D721Med (cell line): ENCODE measurements at places on chromosomes 16 and 17.

- no peak for DNase-seq
Measured at GRCh38 chr17:44071198-44071520, 624 bp downstream of the G6PC3 start.

DNA sequence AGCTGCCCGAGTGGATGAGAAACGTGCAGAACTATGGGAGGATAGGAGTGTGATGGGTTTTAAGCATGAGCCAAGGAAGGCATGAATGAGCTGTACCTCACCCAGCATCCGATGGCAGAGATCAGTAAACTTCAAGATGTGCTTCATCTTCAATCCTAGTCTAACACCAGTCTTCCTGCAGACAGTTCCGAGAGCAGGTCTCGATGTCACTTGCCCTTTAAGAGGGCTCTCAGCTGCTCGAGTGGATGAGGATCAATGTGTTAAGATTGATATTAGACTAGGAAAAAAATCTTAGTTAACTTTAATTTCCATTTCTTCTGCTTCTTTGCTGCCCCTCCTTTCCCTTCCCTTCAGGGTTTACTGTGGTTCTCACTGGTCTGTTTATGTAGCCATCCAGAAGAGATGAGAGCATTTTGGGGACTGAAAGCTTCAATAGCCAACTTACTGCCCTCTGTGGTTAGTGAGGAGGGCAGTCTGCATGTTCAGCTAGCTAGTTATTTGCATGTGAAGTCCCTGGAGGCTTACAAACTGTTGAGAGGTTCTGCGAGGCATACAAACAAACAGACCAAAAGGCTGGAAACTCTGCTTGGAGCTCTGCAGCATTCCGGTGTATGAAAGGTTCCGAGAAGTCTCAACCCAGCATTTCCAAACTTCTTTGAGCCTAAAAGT, 15.3 kb downstream of the KLHL36 start:
- DNase-seq, result no peak

GRCh38 chr17:61474934-61475333, 22.7 kb downstream of the TBX4 start:
- DNase-seq, result no peak

DNA sequence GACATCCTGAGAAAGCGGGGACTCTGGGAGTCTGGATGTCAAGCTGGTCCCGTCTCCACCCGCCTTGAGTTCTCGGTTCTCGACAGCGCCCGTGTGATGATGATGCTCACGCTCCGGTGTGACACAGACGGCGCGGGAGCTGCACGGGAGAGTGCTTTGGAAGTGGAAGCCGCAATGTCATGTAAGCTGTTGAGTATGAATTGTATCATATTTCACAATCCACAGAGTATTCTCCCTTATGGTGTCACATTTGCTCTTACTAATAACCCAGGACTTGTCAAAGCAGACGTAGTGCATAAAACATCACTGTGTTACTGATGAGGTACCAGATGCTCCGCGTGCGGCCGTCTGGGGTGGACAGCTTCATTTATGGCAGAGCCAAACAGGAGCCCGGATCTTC, 217.5 kb upstream of the CHMP6 start:
- no peak for DNase-seq

DNA sequence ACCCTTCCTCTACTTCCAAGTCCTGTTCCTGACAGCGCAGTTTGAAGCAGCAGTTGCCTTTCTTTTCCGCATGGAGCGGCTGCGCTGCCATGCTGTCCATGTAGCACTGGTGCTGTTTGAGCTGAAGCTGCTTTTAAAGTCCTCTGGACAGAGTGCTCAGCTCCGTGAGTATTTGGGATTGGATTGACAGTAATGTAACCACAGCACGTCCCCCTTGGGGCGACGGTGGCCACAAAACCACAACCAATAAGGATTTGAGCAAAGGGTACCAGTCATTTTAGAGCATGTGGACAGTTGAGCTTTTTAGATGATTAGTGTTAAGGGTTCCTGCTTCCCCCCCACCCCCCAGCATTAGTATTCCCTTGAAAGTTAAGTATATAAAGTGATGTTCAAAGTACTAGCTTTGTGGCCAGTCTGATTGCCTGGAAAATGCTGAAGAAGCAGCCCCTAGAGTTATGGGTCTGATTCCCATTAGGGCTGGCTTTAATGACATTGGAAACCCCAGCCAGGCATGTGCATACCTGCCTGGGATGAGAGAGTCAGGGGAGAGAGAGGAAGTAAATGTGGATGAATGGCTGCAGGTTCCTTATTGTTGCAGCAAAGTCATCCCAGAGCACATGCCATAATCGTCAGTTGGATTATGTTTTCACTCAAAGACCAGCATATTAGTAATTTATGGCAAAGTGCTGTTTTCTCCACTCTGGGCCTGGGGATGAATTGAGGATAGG, 31.6 kb upstream of the SLC12A3 start:
- no peak for DNase-seq

DNA sequence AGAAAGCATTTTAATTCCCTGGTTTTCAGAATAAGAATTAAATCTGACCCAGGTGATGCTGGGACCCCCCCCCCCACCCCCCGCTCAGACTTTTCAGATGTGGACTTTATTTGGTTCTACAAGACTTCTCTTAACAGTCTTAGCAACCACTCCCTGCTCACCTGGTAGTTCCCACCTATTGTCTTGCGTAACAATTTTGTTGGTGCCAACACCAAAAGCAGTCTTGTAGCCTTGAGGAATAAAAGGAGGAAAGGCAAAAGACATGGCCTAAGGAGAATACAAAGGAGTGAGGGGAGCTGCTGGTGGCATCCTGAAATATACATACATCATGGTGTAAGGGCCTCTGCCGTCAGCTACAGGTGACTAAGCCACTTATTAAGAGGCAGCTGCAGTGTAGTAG, 5.0 kb downstream of the TTLL6 start:
- no peak for DNase-seq

DNA sequence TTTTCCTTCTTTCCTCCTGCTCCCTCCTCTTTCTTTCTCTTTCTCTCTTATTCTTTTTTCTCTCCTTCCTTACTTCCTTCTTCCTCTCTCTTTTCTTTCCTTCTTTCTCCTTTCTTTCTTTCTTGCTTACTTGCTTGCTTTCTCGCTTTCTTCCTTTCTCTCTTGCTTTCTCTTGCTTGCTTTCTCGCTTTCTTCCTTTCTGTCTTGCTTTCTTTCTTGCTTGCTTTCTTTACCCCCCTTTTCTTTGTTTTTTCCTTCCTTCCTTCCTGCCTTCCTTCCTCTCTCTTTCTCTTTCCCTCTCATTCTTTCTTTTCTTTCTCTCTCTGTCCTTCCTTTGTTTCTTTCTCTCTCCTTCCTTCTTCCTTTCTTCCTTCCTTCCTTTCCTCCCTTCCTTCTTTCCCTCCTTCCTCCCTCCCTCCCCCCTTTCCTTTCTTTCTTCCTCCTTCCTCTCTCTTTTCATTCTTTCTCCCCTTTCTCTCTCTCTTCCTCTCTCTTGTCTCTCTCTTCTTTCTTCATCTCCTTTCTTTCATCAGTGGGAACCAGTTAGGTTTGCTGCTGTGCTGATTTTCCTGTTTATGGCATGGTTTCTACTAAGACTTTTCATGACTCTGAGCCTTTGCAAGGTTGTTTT, 142.9 kb upstream of the CACNG3 start:
- no peak for DNase-seq
